ENCODE measurements at places on chromosomes 12 and 14. TPM values are rescaled to one million over a fixed set of nuclear protein-coding genes. Genes with fewer than 3 reads are reported as not detected.

- no peak for DNase-seq
Observed at GRCh38 chr14:91405241-91405721, 12.3 kb downstream of the CCDC88C start.

PAH gene
- 1.3 TPM for total RNA-seq

MMP17 gene
- total RNA-seq = 15.6 TPM

- no peak for DNase-seq
Observed at GRCh38 chr12:57838594-57839302, 7.8 kb downstream of the CTDSP2 start.

GRCh38 chr12:109863847-109864712 lies 16.3 kb downstream of the GLTP start:
- DNase-seq = no peak

GRCh38 chr12:113850309-113851056 lies 115.6 kb downstream of the RBM19 start:
- no peak for DNase-seq
